Muscle of leg (tissue), 16 donors: ENCODE measurements at places on chromosomes 7 and 10. TPM values are rescaled to one million over a fixed set of nuclear protein-coding genes. Genes with fewer than 3 reads are reported as not detected.

HOXA9 gene
- total RNA-seq = 16.6 TPM

UPF2 gene
- total RNA-seq = 19.0 TPM

OR13A1 gene
- not detected for total RNA-seq

HOGA1 gene
- 0.89 TPM for total RNA-seq

NRBF2 gene
- 16.9 TPM for total RNA-seq

INHBA gene
- total RNA-seq = 9.0 TPM
